ENCODE measurements at places on chromosomes 2 and 18.

DNA sequence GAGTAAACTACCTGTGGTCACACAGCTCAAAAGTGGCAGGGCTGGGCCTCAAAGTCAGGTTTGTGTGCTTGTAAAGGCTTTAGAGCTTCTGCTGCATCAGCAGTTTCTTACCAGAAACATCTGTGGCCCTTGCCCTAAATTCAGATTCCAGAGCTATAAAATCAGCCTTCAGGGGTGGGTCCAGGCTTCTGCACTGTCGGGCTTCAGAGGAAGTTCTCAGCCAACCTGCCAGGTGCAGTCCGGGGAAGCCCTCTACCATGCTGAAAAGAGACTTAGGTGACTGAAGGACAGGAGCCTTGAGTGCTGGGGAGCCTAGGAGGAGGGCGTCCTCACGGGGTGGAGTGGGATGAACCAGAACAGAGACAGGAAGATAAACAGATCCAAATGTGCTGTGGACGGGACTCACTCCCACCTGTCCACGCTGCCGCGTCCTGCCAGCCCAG lies 69.9 kb upstream of the HS6ST1 start:
- no peak for DNase-seq

- no peak for DNase-seq
Measured at GRCh38 chr2:197606180-197606579, 69.2 kb downstream of the RFTN2 start.

DNA sequence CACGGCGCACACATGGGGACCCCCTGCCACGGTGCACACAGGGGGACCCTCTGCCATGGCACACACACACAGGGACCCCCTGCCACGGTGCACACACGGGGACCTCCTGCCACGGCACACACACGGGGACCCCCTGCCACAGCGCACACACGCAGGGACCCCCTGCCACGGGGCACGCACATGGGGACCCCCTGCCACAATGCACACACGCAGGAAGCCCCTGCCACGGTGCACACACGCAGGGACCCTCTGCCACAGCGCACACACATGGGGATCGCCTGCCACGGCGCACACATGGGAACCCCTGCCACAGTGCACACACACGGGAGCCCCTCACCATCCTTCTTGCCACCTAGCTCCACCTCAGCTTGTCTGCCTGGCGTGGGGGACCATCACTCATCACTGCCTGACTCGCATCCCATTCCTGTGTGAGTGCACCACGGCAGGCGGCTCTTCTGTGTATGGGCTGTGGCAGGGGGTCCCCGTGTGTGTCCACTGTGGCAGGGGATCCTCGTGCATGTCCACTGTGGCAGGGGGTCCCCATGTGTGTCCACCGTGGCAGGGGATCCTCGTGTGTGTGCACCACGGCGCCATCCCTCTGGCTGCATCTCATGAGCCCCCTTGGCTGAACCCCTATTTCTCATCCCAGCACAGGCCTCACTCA lies 206.7 kb downstream of the EIPR1 start:
- no peak for DNase-seq

- DNase-seq: no peak
Measured at GRCh38 chr18:811182-811891, 705 bp downstream of the YES1 start.

DNA sequence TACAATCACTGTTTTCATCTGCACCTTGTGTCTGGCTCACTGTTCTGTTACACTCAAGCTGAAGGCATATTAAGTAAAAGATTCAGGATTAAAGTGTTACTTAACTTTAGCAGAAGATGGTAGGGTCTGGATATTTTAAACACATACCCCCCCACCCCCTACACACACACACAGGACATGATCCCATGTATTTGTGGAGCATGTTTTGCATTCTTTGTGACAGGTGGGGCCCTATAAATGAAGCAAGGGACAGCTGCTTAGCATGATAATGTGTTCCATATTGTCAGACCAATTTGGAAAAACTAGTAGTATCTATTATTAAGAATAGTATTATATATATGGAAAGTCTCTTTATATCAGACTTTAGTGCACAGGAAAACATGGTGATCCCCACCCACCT lies 335.2 kb upstream of the TNP1 start:
- DNase-seq: no peak

- DNase-seq: no peak
Measured at GRCh38 chr2:73897240-73897583, 4.4 kb downstream of the ACTG2 start.

DNA sequence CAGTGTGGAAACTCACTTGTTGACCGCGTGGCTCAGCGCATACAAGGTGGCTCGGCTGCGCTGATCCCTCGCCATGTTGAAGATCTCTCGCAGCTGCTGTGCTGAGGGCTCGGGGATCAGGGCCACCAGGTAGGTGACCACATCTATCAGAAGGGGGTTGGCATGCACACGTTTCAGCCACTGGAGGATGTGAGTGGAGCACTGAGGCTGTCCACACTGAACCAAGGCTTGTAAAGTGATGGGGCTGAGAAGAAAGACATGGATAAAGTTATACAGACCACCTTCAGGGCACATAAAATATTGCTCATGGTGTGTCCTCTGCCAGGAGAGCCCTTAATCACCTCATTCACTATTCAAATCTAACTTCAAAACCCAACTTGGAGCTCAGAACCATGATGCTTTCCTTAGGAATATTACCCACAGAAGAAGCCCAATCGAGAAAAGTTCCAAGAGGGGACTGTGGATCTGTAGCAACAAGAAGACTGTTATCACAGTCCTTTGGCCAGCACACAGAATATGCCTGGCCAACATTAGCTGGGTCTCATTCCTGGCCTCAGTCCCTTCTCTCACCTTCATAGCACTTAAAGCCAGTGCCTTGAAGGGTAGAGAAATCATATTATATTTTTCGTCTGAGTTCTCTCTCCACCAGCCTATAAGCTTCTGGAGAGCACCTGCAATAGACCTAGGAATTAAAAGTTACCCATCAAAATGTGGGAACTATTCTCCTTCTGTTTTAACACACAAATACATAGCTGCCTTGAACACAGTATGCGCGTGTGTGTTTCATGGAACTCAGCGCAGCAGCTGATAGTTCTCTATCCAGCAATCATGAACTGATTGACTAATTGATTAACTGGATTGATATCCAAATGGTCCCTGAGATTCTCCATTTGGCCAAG lies 11.3 kb downstream of the APOB start:
- no peak for DNase-seq

GRCh38 chr18:58581265-58581664 lies 47.6 kb downstream of the ALPK2 start:
- no peak for DNase-seq

DNA sequence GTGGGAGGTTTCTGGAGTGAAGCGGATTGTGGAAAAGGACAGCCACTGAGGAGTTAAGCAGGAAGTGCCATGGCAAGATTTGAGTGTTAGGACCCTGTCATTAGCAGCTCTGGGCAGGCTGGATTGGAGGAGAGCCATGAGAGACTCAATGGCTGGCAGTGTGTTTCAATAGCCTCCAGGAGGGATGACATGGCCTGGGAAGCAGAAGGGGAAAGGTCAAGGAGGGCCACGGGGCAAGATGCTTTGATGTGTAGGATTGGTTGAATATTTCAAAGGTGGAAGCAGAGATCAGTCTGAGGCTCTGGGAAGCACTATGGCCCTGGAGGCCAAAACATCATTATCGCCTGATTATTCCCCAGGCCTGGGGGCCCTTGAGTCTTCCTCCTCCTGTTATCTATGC lies 229.0 kb upstream of the HS6ST1 start:
- DNase-seq: no peak

DNA sequence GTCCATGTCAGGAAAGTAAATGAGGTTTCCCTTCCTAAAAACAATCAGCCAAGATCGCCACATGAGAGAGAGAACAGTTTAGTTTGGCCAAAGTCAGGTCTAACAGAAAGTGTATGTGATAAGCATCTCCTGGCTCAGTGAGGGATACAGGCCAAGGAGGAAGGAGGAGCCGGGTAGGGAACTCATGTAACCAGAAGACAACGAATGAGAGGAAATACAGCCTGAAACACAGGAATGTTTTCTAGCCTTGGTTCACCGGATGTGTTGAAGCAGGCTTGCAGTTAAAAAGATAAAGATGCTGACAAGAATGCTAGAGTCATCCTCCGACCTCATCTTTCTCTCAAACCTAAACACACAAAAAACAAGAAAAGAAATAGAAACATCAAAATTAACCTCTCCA lies 283.9 kb upstream of the SIX2 start:
- no peak for DNase-seq

- DNase-seq: no peak
Measured at GRCh38 chr2:179336782-179337534, 72.3 kb upstream of the SESTD1 start.

GRCh38 chr2:67083951-67084350 lies 313.2 kb upstream of the ETAA1 start:
- DNase-seq: no peak

- DNase-seq: no peak
Measured at GRCh38 chr2:239318151-239318611, 82.6 kb downstream of the HDAC4 start.

- no peak for DNase-seq
Measured at GRCh38 chr2:140136366-140136765, 1356.2 kb upstream of the NXPH2 start.

DNA sequence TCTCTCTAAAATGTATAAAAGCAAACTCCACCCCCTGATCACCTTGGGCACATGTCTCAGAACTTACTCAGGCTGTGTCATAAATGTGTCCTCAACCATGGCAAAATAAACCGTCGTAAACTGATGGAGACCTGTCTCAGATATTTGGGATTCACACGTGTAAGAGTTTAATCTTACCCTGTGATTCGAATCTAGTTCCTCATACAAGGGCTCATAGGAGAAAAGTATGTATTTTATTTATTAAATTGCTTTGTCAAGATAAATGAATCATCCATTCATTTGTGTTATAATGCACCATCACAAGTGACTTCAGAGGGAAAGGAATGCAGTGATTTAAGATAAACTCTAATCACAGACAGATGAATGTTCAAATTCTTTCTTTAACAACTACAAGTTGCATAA lies 712.5 kb upstream of the LRATD1 start:
- no peak for DNase-seq

DNA sequence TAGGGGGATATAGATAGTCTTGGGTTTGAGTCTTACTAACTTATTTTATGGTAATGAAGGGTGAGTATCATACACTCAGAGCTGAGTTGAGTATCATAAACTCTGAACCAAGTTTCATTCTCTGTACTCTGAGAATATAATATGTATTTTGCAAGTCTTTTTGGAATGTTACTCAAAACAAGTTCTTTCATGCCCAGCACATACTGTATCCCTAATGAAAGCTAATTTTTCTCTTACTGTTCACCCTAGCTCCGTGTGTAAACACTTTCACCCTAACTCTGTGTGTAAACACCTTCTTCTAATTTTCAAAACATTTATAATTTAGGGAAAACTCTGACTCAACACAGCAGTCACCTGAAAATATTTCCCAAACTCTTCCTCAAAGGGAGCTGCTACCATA lies 29.7 kb upstream of the CHST9 start:
- DNase-seq: no peak

- no peak for DNase-seq
Measured at GRCh38 chr2:154455166-154455565, 243.3 kb upstream of the KCNJ3 start.

GRCh38 chr2:28271231-28271918 lies 121.3 kb upstream of the FOSL2 start:
- DNase-seq: no peak

DNA sequence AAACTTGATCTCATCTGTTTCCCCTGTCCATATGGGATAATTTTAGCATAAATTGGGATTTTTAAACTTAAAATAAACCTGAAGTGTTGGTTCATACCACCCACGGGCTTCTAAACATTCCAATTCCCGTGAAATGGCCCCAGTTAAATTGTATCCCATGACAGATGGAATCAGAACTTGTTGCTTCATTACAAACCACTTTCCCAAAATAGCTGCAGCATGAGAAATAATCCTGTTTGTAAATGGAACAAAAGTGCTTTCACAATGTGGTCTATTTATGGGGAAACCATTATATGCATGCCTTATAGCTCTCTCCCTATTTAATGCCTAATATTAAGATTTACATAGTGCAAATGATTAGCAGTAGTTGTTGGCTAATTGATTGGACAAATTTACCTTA lies 15.9 kb downstream of the SCG2 start:
- DNase-seq: no peak

GRCh38 chr2:168469281-168469988 lies 13.4 kb downstream of the CERS6 start:
- no peak for DNase-seq

DNA sequence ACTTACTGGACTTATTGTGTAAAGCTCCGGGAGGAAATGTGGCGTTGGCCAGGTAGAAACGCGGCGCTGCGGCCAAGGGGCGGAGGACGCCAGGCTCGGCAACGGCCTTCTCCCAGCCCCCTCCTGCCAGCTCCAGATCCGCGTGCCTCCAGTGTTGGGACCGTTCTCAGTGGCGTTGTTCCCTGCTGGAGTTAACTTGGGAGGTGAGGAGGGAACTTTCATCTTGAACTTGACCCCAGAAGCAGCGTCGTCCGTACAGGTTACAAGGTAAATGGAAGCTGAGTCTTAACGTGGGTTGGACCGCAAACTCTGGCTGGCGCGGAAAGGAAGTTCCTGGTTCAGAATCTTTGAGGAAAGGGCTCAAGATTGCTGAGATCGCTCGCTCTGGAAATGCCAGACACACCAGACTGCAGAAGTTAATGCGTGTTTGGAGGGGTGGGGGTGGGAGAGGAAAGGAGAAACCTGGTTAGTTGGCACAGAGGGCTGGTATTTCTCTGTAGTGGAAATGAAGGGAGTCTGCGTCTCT lies 1.3 kb downstream of the TANC1 start:
- no peak for DNase-seq

DNA sequence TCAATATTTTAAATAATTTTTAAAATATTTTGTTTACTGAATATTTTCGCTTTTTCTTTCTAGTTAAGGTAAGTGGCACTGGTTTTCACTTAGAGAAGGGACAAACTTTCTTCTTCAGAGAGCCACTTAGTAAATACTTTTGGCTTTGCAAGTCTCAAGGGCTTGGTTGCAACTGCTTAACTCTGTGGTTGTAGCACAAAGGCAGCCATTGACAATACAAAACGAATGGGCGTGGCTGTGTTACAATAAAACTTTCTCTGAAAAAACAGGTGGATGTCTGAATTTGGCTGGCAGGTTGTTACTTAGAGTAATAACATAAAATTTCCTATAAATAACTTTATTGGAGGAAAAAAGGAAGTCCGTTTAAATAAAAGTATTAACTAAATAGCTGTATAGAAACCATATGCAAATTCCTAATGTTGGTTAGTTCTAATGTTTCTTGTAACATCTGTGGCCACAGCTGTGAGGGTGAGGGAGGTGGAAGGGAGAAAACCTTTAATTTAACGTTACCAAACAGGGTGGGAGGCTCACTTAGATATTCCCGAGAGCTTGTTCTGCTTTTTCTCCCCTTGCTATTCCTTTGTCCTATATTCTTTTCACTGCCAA lies 62.4 kb upstream of the TNP1 start:
- DNase-seq: no peak

- DNase-seq: no peak
Measured at GRCh38 chr18:73638709-73639108, 508.9 kb downstream of the FBXO15 start.

Data from stimulated activated CD8-positive, alpha-beta memory T cell treated with anti-CD3 and anti-CD28 coated beads, Interleukin-7, amount 100 ng/mL, for 1 hour (primary cell).